Left ventricle myocardium superior (tissue), 1 donor: ENCODE measurements at places on chromosomes 11 and 22. TPM values are rescaled to one million over a fixed set of nuclear protein-coding genes. Genes with fewer than 3 reads are reported as not detected.
A peak's percentile ranks its signal among the peaks of the same experiment; 100 is the strongest.

Gene GLB1L2
- 0.37 TPM for total RNA-seq

Gene MUC6
- not detected for total RNA-seq

- DNase-seq: peak; percentile 54
Observed at GRCh38 chr22:36493690-36494110, 12.3 kb upstream of the TXN2 start.

DNA sequence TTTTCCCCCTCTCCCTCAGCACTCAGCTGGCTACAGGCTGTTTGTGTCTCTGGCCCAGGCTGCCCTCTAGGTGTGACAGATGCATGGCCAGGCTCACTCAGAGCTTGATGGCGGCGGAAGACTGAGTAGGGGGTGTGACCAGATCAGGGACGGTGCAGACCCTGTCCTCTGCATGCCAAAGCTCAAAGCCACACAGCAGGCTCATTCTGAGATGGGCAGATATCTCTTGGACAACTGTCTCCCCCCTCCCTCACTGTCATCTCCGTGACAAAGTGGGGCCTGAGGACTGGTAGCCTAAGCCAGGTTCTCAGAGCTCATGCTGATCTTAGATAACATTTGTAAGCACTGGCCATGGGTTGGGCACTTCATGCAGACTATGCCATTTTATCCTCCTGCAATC is 231.3 kb downstream of the DSCAML1 start:
- no peak for DNase-seq

Gene PVALB
- not detected for total RNA-seq

DNA sequence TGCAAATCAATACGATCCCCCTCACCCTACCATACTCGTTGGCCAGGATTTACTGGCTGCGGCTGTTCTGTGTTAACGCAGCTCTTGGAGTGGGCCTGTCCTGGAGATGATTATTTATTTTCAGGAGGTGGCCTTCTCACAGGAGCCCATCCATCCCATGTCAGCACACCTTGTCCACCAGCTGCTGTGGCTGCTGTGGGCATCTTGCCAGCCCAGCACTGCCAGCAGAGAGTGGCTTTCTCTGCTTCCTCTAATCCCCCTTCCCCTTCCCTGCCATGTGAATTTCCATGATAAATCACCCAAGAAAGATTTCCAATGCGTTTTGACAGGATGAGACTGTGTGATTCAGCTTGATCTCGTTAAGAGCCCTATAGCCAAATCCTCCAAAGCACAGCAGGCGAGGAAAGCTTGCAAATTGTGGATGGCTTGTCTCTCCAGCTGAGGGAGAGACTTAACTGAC is 309.1 kb upstream of the C11orf87 start:
- DNase-seq: peak; percentile 37

Gene MN1
- total RNA-seq: 5.3 TPM

- DNase-seq: no peak
Observed at GRCh38 chr11:7079545-7080135, 9.2 kb upstream of the RBMXL2 start.

Gene KRTAP5-1
- not detected for total RNA-seq

Gene LSP1
- 22.9 TPM for total RNA-seq

DNA sequence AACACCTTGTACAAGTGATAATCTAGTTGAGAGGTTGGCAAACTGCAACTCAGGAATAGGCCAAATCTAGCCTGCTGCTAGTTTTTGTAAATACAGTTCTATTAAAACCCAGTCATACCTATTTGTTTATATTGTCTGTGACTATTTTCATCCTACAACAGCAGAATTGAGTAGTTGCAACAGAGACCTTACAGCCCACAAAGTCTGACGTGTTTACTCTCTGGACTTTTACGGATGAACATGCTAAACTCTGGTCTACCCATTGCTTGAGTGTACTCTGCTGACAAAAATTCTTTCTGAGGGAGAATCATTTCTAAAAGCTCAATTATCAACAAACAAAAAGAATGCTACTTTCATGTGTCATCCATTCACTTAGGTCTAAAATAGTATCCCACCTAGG is 287.0 kb downstream of the DYNC2H1 start:
- DNase-seq: no peak

Gene OR5AS1
- not detected for total RNA-seq
